ENCODE measurements at places on chromosomes 16 and 17.

- no peak for DNase-seq
Measured at GRCh38 chr17:45104029-45104428, 28.3 kb downstream of the PLCD3 start.

- no peak for DNase-seq
Measured at GRCh38 chr17:18005496-18005895, 32.8 kb downstream of the DRC3 start.

GRCh38 chr16:21162661-21163151, 4.2 kb downstream of the LDAF1 start:
- no peak for DNase-seq

- no peak for DNase-seq
Measured at GRCh38 chr17:72191921-72192799, 71.3 kb downstream of the SOX9 start.

- DNase-seq, result no peak
Measured at GRCh38 chr17:81294512-81295030, 536 bp downstream of the SLC38A10 start.
